AG04450 (cell line): ENCODE measurements at places on chromosomes 12 and 14.

DNA sequence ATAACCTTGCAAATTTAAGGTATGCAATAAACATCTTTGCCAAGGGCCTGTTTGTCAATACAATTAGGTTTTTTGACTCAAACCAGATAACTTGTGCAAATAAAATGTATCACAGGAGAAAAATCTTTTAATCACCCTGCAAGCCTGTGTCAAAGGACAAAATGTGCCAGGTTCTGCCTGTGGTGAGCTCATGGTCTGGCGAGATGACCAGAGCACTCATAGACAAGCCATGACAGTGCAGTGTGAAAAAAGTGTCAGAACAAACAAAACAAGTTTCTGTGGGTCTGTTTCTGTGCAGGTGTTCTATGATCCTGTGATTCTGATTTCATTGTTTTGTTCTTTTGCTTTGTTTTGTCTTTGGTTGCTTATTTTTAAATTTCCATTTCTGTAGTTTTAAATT lies 847.2 kb downstream of the VRK1 start:
- no peak for DNase-seq

- DNase-seq: no peak
These were observed 127.3 kb upstream of the HIF1A start for GRCh38 chr14:61567838-61568571.

GRCh38 chr12:96883571-96883970 lies 23.5 kb upstream of the NEDD1 start:
- DNase-seq: peak; percentile 18

GRCh38 chr12:116366456-116366776 lies 88.9 kb upstream of the MED13L start:
- no peak for DNase-seq

DNA sequence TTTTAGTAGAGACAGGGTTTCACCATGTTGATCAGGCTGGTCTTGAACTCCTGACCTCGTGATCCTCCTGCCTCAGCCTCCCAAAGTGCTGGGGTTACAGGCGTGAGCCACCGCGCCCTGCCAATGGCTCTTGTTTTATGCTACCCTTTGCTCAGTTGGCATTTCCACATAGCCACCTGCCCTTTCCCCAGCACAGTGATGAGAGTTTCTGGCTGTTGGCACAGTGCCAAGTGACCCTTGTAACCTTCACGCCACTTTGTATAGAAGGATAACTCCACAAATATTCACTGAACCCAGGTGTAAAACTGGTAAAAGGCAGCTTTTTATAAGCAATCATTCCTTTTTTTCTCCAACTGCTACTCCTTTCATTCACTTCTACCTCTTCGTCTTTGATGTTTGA lies 18.5 kb upstream of the CCDC175 start:
- DNase-seq: no peak

- DNase-seq: no peak
These were observed 3.8 kb downstream of the CLECL1 start for GRCh38 chr12:9729082-9729481.

GRCh38 chr14:71741241-71741640 lies 191.0 kb upstream of the RGS6 start:
- DNase-seq: no peak

GRCh38 chr12:74412606-74413230 lies 124.9 kb upstream of the ATXN7L3B start:
- no peak for DNase-seq

GRCh38 chr12:119621878-119622277 lies 28.3 kb downstream of the TMEM233 start:
- DNase-seq: no peak

- DNase-seq: no peak
These were observed 59.9 kb upstream of the FBRSL1 start for GRCh38 chr12:132429946-132430643.

GRCh38 chr12:66242311-66242710 lies 53.3 kb downstream of the IRAK3 start:
- DNase-seq: no peak

- DNase-seq: no peak
These were observed 1.0 kb downstream of the CMTM5 start for GRCh38 chr14:23377573-23378563.

GRCh38 chr14:93163564-93163963 lies 21.1 kb downstream of the MOAP1 start:
- DNase-seq: no peak

DNA sequence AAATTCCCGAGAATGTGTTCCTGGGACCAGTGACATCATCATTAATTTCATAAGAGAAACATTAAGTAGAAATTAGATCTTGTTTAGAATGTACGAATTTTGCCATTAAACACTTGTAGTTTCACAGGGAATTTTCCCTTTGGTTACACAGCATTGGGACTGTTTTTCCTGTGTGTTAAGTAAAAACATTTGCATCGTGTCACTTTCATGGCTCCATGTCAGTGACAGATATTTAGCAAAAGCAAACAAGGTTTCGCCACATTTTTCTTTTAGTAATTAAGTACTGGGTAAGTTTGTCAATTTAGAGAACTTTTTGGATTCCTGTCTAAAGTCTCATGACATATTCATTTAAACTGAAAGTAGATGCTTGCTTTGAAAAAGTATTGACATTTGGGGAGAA lies 45.5 kb upstream of the OVCH1 start:
- DNase-seq: no peak

DNA sequence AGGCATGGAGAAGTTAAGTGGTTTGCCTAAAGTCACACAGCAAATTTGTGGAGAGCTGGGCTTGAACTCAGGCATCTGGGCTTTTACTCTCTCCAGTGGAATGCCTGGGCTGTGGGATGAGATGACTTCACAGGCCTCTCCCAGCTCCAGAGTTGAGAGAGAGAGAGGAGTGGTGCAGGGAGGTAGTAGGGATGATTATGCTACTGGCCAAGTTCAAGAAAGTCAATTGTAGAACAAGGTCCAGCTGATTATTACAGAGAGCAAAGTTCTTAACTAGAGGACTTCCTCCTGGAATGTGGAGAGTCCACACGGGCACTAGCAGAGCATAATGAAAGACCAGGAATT lies 769 bp upstream of the EMP1 start:
- DNase-seq: no peak

- DNase-seq: no peak
These were observed 38.7 kb downstream of the LEMD3 start for GRCh38 chr12:65208125-65208524.

GRCh38 chr12:95100264-95101190 lies 27.1 kb upstream of the NR2C1 start:
- DNase-seq: no peak

DNA sequence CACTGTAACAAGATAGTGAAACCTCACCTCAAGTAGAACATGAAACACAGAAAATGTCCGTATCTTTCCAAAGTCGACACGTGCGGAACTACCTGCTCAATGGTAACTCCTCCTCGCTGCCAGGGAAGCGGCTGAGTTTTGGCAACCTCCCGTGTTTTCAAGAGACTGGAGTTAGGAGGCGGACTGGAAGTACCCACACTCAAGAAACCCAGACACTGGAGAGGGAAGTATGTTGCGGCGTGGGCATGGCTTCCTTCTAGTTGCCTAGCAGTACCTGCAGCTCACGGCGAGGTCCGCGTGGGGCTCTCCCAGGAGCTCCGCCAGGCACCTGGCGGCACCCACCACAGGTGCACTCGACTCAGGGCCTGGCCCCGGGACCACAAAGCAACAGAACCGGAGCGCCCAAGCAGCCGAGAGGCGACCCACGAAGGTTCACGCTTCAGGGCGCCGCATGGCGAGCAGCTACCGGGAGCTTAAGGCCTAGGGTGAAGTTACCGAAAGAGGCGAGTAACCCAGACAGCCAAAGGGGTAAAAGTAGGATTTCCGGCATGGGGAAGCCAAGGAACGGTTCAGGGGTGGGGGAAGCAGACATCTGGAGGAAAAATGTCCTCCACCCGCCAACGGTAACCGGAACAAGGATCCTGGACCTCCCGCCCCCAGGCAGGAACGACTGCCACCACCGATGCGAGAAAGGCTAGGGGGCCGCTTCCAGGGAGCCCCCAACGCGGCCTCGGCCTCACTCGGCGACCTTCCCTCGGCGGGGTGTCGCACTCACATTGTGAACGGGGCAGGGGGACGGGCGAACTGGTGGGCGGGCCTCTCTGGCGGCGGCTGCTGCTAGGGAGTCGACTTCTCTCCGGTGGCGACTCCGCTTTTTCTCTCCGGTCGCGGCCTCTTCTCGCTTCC lies 608 bp downstream of the PTGES3 start:
- no peak for DNase-seq

- no peak for DNase-seq
These were observed at the start of gene VPS37B for GRCh38 chr12:122895704-122896636. VPS37B (minus strand) TSS chr12:122896124; CDS start chr12:122896062, 62 bp downstream.

DNA sequence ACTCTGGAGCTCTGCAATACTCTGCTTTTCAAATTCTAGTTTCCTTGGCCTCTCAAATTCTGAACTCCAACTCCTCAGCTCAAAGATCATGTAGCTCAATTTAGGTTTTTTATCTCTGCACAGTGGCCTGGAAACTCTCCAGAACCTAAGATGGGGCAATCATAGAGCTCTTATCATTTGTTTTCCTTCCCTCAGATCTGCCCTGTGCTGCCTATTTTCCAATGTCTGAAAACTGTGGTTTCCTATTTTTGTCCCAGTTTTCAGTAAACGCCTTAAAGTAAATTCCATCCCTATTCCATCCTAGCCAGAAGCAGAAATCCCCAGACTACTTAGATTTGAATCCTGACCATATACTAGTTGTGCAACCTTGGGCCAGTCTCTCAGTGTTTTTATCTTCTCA lies 73.2 kb downstream of the CEP83 start:
- no peak for DNase-seq

DNA sequence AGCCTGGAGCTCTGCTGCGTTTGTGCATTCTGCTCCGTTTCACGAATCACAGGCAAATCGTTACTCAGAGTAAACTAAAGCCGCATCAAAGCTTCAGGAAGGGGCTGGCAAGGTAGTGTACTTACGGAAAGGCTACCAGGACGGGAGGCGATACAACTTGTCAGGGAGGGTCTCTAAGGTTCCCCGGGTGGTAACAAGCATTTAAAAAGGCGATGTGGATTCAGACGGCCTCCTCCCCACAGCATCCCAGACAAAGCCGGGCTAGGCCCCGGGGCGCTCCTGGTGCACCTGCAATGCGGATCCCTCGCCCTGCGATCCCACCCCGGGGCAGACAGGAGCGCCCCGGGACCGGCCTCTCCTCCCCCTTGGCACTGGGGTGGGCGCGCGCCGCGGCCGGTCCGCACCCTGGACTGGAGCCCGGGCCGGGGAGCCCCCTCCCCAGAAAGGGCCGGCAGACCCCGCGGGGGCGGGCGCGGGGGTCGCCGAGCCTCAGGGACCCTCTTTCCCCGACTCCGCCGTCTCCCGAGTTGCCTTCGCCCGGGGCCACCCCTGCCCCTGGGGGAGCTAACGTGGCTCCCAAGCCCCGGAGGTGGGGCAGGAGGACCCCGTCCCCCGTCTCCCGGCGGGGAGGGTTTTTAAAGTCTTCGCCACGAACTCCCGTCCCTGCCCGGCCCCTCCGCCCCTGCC lies 718 bp downstream of the CCDC92 start:
- DNase-seq: no peak
